NCI-H1092 (cell line): ENCODE measurements at places on chromosomes 7 and 10.

- DNase-seq = no peak
These were observed 144.0 kb downstream of the ATE1 start for GRCh38 chr10:121783782-121784372.

- DNase-seq = no peak
These were observed 68.1 kb downstream of the MAD1L1 start for GRCh38 chr7:2164646-2165045.

GRCh38 chr7:1678571-1679325 is 8.7 kb downstream of the ELFN1 start:
- DNase-seq = no peak

GRCh38 chr7:43666938-43667337 is 62.4 kb downstream of the COA1 start:
- no peak for DNase-seq
